ENCODE measurements at places on chromosomes 6 and 20.
A peak's percentile ranks its signal among the peaks of the same experiment; 100 is the strongest.

DNA sequence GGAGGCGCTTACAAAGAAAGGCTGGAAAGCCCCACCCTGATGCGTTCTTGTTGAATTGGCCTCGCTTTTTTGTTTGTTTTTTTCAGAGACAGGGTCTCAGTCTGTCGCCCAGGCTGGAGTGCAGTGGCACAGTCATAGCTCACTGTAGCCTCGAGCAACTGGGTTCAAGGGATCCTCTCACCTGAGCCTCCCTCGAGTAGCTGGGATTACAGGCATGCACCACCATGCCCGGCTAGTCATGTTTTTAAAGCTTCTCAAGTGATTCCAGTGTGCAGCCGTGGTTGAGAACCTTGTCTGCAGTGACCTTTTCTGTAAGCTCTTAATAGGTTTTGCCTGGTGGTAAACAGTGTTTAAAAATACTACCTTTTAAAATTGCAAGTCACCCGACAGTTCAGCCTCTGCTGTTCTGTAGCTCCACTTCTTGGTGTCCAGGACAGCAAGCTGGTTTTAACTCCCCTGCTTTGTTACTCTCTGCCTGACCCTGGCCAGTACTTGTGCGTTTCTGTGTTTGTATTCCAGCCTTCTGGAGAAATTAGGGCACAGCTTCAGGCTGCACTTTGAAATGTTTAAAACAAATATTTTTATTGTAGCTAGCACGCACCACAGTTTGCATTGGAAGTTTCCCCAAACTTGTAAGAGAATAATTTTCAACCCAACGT, 54.4 kb downstream of the KDM1B start:
- DNase-seq = no peak

DNA sequence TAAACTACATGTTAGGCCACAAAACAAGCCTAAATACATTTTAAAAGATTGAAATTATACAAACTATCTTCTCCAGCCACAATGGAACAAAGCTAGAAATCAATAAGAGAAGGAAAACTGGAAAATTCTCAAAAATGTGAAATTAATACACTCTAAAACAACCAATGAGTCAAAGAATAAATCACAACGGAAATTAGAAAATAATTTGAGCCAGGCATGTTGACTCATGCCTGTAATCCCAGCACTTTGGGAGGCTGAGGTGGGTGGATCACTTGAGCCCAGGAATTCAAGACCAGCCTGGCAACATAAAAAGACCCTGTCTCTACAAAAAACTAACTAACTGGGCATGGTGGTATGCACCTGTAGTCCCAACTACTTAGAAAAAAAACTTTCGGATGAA, 6.3 kb upstream of the WFDC13 start:
- no peak for DNase-seq

DNA sequence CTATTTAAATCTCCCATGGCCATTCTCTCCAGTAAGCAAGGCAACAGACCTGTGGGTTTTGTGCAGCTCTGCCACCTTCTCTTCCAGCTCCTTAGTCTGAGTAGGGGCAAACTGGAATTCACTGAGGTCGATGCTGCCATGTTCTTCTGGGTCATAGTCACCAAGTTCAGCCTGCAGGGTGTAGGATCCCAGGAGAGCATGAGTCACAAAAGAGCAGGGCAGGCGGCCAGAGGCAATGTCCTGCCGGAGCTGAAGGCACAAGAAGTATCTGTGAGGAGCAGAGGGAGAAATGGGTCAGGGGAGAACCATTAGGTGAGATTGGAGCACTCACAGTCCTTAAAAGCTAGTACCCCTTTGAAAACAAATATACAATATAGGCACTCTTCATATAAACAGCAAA, 73.7 kb downstream of the SMLR1 start:
- DNase-seq = peak; percentile 66

GRCh38 chr20:49674383-49675352, 39.0 kb downstream of the B4GALT5 start:
- peak; percentile 74 for DNase-seq

DNA sequence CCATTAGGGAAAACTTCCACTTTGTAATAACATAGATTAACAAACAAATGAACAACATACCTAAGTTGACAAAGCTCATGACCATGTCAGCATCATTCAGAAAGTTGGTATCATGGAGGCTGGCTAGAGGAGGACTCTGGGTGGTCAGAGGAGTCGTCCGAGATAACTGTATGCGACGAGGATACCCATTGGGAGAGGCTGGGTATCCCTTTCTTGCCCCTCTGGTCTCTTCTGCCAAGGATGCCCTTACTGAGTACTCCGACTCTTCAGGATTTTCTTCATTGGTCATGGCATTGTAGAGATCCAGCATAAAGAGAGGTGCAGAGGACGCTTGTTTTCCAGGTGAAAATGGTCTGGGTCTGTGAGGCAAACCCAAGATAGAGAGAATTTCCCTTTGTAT, 1.1 kb downstream of the BMP5 start:
- DNase-seq = no peak

- DNase-seq = no peak
These were observed 34.6 kb downstream of the JAG1 start for GRCh38 chr20:10639077-10639736.

DNA sequence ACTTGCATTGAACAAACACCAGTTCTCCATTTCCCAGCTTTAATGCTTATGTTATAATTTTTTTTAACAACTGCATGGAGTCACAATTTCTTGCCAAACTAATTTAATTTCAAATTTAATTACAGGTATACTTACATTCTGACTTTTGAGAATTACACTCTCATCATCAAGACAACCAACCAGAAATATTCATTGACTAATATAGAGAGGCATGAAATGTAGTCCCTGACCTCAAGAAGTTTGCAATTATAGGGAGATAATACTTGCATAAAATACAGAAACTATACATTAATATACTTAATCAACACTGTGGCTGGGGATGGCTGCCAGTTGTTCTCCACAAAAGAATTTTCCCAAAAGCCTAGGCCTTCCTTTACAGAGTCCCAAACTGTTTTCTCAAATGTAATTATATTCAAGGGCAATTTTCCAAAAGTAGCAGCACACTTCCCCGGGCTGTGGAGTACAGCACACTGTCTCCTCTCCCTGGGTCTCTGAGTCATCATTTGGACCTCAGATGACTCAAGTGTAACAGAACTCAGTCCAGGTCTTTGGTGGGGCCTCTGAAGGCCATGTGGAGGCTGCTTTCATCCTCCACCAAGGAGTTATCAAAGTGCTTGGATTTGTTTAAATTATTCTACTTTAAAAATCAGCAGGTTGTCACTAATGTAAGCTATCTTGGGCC, 114.1 kb downstream of the KIF16B start:
- DNase-seq = peak; percentile 84

- no peak for DNase-seq
These were observed 82.7 kb downstream of the EPM2A start for GRCh38 chr6:145652572-145652971.

- no peak for DNase-seq
These were observed 98.5 kb downstream of the CARMIL1 start for GRCh38 chr6:25377664-25378063.

DNA sequence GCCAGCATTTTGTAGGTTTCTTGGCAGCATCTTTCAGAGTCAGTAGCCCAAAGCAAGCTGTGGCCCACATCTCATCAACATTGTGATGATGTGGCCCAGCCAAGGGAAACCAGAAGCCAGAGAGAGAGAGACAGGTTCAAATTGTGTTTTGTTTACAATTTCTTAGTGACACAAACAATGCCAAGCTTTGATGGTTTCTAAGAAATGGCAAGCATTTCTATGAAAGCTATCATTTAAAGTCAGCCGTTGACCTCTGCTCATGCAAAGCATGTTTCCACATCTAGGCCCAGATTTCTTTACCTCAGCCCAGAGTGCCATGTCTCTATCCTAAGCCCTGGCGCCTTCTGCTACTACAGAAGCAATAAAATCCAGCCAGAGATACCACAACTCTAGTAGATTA, 32.9 kb downstream of the GCM1 start:
- DNase-seq = no peak

GRCh38 chr20:31691646-31692275, 30.9 kb downstream of the BCL2L1 start:
- DNase-seq = peak; percentile 85

DNA sequence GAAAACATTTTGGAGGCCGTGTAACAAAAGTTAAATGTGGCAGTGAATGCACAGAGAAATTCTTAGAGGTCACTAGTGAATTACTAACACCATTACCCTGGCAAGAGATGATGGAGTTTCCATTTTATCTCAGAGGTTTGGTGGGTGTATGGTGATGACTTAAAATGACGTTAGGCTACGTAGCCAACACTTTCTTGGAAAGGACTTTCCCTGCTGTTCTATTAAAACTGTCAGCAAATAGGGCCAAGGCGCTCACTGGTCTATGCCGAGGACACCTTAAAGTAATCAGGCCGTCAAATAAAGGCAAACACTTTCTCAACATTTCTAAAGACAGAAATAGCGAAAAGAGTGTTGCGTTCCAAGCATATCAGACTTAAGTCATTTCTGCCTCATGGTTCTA, 160.8 kb downstream of the GMPR start:
- DNase-seq = peak; percentile 24

DNA sequence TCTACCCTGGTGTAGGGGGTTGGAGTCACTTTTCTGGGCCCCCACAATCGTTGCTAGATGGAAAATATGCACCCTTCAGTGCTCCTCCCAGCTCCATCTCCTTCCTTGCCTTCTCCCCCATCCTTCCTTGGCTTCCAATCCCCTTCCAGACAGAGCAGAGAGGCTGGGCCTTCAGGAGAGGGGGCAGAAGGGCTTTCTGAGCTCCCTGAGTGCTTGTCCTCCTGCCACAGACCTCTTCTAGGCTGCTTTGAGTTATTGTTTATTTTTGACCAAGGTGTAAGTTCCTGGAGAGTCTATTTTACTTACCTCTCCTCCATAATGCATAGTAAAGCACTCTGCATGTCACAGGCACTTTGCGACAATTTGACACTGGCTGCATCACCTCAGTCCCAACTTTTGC, 96.4 kb upstream of the CNKSR3 start:
- DNase-seq = no peak

- no peak for DNase-seq
These were observed 69.1 kb downstream of the CBLN4 start for GRCh38 chr20:55936209-55936595.

DNA sequence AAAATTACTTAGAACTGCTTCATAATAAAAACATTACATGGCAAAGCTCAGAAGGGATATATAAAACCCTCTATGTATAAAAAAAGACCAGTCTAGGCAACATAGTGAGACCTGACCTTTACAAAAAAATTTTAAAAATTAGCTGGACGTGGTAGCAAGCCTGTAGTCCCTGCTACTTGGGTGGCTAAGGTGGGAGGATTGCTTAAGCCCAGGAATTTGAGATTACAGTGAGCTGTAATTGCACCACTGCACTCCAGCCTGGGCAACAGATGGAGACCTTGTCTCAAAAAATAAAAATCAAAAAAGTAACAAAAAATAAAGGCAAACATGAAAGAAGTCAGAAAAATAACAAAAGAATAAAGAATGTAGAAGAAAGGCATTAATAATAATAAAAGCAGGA, 21.5 kb upstream of the TPD52L1 start:
- no peak for DNase-seq

- DNase-seq = peak; percentile 25
These were observed 10.9 kb upstream of the GCM1 start for GRCh38 chr6:53159558-53159957.

DNA sequence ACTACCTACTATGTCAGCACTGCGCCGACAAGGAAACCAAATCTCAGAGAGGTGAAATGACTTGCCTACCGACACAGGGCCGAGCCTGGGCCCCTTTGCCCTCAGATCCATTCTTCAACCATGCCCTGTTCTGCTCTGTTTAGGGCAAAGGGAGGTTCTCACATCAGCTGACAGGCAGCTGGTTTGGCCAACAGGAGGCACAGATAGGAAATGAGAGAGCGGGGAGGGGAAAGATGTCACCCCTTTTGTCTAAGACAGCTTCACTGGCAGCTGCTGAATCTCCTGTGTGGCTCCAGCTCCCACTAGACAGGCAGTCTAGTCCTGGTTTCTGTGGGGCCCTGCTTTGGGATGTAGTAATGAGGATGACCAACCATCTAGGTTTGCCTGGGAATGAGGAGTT, 158.7 kb downstream of the TMEM200A start:
- DNase-seq = no peak

GRCh38 chr6:139520321-139520768, 145.9 kb upstream of the CITED2 start:
- no peak for DNase-seq

GRCh38 chr20:47362361-47363219, 6.1 kb upstream of the ZMYND8 start:
- no peak for DNase-seq

DNA sequence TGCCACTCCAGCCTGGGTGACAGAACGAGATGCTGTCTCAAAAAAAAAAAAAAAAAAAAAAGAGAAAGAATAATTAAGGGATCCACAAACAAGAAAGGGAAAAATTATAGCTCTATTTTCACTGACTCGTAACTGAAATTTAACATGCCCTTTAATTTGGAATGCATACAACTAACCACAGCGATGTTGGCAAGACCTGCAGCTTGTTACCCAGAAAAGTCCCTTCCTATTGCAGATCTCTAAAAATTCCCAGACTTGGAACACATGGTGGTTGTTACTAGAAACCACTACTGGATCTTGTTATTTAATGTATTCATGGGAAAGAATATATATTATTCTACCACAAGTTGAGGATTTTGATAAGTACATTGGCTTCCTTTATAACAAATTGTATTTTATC, 27.8 kb upstream of the SMIM28 start:
- DNase-seq = peak; percentile 79

GRCh38 chr20:49630396-49630951, 62.5 kb upstream of the PTGIS start:
- no peak for DNase-seq

DNA sequence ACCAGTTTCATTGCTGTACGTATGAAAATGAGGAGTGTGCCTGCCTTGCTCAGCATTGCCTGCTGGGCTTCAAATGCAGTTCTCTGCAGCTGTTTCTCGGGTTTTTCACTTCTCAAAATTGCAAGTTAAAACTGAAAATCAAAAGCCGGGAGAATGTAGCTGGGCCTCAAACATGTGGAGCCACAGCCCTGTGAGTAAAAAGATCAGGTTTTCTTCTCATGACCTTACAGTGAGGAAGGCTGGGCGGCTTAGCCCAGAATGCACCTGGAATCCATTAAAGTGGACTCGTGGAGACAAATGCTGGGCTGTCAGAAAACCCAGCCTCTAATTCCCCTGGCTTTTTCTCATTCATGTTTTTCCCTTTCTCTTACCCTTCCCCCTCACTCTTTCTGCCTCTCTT, 34.4 kb downstream of the DSE start:
- DNase-seq = peak; percentile 83

GRCh38 chr6:157912326-157912725, 69.3 kb upstream of the SYNJ2 start:
- peak; percentile 92 for DNase-seq

- DNase-seq = peak; percentile 84
These were observed 454.5 kb upstream of the JAG1 start for GRCh38 chr20:11128220-11128718.

- peak; percentile 99 for DNase-seq
These were observed 111.3 kb downstream of the LY86 start for GRCh38 chr6:6699741-6700367.

Data from AG10803 (cell line).